Fibroblast of gingiva (primary cell): ENCODE measurements at places on chromosomes 7 and 10.
A peak's percentile ranks its signal among the peaks of the same experiment; 100 is the strongest.

- no peak for DNase-seq
Measured at GRCh38 chr10:131750171-131750895, 150.5 kb upstream of the PPP2R2D start.

DNA sequence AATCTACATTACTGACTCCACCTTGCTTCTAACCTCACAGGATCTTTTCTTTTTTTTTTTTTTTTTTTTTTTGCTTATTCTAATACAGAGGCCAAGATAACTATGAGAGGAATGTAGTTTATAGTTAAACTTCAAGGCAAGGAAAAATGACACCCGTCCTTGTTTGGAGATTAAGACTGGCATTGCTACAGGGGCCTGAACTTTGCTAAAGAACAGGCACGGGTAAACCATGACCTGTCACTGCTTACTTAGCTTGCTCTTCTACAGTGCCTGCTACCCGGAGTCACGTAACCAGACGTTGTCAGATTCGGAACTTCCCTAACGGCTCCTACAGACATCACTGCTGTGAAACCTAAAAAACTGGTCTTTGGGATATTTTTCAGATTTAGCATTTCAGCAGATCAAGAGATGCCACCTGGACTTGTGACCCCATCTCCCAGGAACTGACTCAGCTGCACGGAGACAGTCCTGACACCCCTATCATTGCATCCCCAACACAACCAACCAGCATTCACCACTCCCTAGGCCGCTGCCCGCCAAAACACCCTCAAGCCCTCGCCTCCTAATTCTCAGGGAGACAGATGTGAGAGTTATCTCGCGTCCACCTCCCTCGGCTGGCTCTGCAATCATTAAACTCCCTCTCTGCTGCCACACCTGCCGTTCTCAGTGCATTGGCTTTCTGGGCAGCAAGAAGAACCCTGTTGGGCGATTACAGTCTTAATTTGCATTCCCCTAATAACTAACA, 27.5 kb downstream of the MAD1L1 start:
- no peak for DNase-seq

- peak; percentile 84 for DNase-seq
Measured at GRCh38 chr10:132319853-132320653, 11.9 kb upstream of the LRRC27 start.

DNA sequence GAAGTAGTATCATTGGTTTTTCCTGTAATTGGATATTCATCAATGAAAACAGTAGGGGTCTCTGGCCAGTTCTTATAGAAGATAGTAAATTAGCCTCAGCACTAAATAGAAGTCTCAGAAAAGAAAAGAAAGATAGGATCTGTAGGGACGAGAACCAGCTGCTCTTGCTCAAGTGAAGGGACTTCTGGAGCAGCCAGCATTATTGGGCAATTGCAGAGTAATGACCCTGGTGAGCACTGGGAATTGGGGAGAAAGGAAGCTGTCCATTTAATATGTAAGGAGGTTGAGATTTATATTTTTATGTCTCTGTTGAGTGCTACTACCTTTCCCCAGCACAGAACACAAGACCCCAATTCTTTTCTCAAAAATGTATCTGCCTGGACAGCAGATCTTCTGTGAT, 61.2 kb upstream of the WNT16 start:
- peak; percentile 31 for DNase-seq

- DNase-seq: peak; percentile 74
Measured at GRCh38 chr10:68208424-68209042, 23.4 kb downstream of the ATOH7 start.

DNA sequence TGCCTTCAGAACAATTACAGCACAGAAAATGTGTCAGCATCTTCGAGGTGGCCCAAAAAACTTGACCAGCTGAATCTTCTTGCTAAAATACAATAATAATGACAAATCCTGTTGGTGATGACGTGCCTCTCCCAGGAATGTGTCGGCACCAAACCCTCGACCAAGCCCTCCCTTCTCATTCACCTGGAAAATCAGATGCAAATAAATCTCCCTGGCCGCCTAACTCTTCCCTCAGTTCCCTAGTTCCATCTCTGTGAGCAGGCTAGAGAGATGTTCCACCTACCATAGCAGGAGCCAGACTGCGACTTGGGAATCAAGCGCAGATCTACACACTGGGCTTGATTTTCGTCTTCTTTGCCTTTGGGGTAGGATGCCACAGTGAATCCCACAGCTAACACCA, 4.1 kb downstream of the PRSS1 start:
- DNase-seq: no peak

DNA sequence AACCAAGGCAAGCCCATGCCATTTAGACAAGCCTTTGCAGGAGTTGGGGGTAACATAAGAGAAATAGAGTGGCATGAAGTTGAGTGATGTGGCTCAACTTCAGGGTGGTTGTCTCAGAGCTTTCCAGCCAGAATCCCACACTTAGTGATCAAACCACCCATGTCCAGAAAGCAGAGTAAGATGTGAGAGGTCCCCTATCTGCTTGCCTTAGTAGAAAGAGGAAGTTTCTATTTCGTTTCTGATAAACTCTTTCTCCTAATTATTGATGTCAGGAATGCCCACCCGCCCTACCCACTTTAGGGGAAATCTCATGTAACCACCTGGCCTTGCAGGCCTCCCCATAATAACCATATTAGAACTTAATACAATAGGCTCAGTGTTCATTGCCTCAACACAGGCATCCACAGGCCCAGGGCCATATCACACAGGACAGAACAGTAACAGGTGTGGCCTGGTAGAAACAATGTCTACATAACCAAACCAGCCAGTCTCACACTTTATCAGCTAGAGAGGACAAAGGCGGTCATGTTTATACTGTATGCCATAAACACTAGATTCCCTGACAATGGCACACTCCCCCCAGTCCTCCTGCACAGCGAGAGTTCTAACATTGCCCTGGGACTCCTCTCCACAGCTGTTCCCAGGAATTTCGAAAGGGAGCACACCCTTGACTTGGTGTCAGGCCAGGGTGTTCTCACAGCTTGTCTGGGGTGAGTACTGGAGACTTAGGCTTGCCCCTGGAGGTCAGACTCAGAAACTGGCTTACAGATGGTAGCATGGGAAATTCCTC, 364.4 kb downstream of the CXCL12 start:
- peak; percentile 19 for DNase-seq

- no peak for DNase-seq
Measured at GRCh38 chr7:26343837-26344236, 52.2 kb downstream of the SNX10 start.

GRCh38 chr7:70679661-70680060, 452.3 kb upstream of the GALNT17 start:
- DNase-seq: no peak

DNA sequence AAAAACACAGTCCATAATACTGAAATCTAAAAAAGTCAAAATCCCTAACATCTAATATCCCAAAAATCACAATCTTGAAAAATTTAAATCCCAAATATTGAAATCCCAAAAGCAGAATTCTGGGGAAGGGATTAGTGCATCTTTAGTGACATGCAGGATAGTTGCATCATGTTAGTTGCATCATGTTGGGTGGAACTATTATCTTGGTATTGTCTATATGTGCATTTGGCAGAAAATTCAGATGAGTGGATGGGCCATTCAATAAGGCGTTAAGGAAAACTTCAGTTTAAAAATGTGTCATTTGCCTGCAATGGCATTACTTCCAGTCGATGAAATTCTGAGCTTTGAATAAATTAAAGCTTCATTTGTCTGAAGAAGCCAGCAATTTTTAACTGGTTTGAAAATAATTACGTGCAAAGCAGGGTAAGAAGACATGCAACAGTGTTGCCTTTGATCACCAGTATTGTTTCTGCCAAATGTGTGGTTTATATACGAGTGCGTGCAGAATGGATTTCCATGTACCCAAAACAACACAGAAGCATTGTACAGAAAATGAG, 221.4 kb upstream of the NFE2L3 start:
- no peak for DNase-seq

DNA sequence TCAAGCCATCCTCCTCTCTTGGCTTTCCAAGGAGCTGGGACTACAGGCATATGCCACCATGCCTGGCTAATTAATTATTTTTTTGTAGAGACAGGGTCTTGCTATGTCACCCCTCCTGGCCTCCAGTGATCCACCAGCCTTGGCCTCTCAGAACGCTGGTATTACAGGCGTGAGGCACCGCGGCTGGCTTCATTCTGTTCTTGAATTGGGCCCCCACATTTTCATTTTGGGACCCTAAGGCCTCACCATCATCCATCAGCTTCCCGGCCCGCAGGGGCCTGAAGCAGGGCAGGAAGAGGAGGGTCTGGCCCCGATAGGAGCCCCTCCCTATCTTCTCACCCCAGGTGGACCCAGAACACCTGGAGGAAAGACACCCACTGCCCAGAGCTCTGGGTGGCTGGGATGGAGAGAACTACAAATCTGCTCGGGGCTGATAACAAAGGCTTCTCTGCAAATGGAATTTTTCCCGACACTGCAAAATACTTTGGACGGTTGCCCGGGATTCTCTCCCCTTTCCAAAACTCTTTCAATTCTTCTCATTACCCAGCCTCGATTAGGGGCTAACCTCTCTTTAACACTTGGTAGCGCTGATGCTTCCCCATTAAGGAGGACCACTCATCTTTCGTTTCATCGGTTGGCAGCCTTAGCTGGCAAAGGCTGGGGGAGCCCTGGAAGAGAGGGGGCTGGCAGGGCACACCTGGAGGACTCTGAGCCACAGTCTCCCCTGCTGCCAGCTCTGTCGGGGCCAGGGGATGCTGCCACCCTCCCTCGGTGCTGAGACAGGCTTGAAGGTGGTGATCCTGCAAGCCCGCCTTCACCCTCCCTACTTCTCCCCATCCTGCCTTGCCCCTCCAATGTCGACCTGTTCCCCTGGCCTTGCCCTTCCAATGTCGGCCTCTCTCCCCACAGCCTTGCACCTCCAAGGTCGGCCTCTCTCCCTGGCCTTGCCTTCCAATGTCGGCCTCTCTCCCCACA, 81.0 kb upstream of the GNA12 start:
- DNase-seq: no peak

DNA sequence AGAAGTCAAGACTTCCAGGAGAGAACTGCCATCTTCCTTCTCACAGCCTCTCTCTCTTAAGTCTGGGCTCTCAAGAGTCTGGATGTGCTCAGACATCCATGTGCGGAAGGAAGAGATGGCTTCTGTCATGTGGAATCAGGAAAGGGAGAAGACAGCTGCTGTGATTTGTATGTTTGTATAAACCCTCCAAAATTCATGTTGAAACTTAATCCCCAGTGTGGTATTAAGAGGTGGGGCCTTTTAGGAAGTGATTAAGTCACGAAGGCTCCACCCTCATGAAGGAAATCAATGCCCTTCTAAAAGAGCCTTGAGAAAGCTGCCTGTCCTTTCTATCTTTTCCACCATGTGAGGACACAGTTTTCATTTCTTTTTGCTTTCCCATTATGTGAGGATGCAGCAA, 73.9 kb upstream of the PTN start:
- peak; percentile 5 for DNase-seq

- DNase-seq: no peak
Measured at GRCh38 chr10:12914111-12914510, 87.4 kb downstream of the CCDC3 start.

DNA sequence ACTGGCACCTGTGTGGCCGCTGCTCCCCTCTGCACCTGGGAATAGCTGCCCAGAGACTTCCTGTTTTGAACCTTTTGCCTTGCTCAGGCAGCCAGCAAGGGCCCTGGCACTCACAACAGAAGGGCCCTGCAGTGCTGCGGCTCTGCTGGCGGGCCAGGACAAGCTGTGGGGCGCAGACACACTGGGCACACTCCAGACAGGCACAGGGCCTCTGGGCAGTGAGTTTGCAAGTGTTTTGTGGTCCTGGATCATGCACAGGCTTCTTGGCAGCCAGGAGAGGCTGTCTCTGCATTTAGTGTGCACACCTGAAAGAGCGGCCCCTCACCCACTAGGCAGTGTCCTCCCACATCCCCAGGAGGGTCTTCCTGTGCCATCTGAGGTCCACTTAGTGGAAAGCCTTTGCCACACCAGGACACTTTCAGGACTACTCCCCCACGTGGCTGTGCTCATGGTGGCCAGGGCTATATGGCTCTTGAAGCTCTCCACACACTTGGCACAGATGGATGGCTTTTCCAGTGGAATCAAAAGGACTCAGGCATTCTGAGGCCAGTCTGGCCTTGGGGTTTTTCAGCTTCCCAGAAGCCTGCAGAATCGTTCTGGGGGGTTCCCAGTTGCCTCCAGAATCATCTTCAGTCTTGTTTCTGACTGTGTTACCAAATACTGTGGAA, 5.0 kb upstream of the ATP6V0E2 start:
- no peak for DNase-seq

DNA sequence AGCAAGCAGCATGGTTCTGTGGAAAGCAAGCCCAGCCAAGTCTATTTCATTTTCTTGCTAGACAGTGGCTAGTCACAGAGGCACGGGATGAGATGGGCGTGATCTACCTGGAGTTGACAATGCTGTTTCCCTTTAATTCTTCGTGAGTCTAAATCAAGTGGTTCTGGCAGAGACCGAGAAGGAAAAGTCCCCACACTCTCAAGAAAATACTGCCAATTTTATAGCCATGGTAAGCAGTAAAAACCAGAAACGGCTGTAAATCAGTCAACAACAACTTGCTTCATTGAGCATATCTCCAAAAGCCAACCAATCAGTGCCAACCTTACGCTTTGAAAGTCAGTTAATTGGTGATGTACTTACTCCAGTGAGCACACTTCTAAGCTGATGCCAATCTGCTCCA, 223.4 kb downstream of the SEC23IP start:
- no peak for DNase-seq

DNA sequence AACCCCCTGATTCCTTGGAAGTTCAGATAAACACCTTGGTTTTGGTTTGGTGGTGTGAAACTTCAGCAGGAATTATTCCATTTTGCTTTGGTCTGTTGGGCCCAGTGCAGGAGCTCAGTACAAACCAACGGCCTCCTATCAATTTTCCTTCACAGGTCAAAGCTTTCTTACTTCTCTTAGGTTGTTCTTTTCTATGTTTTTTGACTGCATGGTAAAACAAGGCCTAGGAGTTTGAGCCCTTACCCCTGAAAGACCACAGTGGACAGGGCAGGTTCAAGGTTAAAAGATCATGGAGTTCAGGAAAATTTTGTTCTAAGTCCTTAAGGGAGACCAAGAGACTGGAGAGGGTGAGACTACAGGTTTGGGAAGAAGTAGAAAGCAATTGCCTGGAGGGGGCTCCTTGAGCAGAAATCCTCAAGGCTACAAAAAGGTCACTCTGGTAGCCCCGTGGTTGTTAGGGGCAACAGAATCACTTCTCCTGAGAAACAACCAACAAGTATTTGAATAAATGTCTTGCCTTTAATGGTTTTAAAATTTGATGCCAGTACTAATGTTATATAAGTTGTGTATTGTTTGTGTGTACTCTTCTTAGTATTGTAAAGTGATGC, 40.9 kb upstream of the FHIP2A start:
- DNase-seq: no peak

DNA sequence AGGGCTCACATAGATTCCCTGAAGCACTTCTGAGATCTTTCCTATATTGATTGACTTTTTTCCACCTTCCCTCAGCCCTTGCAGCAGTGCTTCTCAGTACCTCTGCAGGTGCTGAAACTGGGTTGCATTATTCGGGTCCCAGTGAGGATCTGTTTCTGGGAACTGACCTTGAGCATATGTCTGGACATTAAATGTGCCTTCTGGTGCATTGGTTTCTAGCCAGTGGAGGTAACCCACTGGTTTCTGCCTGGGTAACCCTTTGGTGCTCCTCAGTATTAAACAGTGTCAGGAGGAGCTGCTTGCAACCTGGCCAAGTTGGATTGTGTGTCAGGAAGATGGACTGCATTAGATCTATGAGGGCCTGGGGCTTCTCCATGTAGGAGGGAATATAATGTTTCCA, 213.3 kb upstream of the KCND2 start:
- no peak for DNase-seq

- no peak for DNase-seq
Measured at GRCh38 chr10:47092831-47093230, 181.6 kb downstream of the PTPN20 start.
